ENCODE measurements at places on chromosomes 3 and 15. TPM values are rescaled to one million over a fixed set of nuclear protein-coding genes. Genes with fewer than 3 reads are reported as not detected.

FRMD5 gene
- total RNA-seq: not detected

ACSBG1 gene
- total RNA-seq: 137 TPM

ATP13A4 gene
- total RNA-seq: 30.7 TPM

CRABP1 gene
- 8.7 TPM for total RNA-seq

FANCD2 gene
- 12.4 TPM for total RNA-seq

SIDT1 gene
- total RNA-seq: 3.2 TPM

CAPN7 gene
- total RNA-seq: 42.8 TPM

GNAT1 gene
- not detected for total RNA-seq

DNA sequence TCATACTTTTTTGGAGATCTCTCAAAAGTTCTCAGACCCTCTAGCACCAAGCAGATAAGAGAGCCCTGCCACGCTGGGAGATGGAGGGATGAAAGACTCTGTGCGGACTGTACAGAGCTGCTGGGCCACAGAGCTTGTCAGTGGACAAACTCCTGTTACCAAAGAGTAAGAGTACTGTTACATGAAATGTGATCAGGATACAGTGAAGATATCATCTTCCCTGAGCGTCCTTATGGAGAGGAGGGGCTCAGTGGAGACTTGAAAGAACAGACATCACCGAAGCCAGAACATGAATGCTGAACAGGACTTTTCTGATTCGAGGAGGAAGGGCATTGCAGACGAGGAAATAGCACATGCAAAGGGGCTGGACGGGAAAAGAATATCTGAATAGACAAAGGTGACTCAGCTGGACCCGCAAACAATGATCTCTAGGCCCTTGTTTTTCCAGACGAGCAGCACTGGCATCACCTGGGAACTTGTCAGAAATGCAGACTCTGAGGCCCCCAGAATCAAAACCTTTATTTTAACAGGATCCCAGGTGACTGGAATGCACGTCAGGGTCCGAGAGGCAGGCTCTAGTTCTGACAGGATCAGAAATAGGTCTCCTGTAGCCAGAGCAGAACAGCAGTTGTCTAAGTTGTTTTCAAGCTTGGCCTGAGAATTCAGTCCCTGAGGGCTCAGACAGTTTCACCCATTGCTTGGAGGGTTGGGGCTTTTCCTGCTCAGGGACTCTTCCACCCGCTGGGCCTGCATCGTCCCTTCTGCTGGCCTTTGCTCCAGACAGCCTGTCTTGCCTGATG lies 277.9 kb downstream of the RPLP1 start:
- H3K27ac ChIP-seq: no peak overlapping the region
- no peak overlapping the region for H3K4me3 ChIP-seq

DNA sequence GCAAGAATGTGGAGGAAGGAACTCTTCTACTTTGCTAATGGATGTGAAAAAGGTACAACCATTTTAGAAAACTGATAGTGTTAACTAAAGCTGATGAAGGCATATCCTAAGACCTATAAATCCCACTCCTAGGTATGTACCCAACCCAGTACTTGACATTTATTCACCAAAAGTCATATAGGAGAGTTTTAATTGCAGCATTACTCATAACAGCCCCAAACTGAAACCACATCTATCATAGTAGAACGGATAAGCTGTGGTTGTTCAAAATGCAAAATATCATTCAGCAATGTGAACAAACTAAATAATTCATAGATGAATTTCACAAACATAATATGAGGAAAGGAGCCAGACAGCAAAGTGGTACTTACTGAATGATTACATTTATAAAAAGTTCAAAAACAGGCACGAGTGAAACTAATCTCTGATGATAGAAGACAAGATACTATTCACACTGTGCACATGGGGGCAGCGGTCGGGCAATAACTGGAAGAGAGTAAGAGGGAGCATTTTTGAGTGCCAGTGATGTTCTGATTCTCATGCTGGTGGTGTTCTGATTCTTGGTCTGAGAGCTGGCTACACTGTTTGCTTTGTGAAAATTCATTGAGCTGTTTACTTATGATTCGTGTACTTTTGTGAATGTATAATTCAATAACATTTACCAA lies 34.3 kb downstream of the GOLIM4 start:
- H3K4me1 ChIP-seq: peaks cover 9% of the 10 kb centered on the region
- no peaks in the 10 kb centered on the region for H3K27me3 ChIP-seq
- H3K36me3 ChIP-seq: no peaks in the 10 kb centered on the region
- no peak overlapping the region for H3K4me3 ChIP-seq

GRCh38 chr3:179292450-179292849 lies 30.4 kb upstream of the ZNF639 start:
- H3K36me3 ChIP-seq: no peaks in the 10 kb centered on the region
- no peak for DNase-seq
- H3K4me3 ChIP-seq: no peak overlapping the region

DNA sequence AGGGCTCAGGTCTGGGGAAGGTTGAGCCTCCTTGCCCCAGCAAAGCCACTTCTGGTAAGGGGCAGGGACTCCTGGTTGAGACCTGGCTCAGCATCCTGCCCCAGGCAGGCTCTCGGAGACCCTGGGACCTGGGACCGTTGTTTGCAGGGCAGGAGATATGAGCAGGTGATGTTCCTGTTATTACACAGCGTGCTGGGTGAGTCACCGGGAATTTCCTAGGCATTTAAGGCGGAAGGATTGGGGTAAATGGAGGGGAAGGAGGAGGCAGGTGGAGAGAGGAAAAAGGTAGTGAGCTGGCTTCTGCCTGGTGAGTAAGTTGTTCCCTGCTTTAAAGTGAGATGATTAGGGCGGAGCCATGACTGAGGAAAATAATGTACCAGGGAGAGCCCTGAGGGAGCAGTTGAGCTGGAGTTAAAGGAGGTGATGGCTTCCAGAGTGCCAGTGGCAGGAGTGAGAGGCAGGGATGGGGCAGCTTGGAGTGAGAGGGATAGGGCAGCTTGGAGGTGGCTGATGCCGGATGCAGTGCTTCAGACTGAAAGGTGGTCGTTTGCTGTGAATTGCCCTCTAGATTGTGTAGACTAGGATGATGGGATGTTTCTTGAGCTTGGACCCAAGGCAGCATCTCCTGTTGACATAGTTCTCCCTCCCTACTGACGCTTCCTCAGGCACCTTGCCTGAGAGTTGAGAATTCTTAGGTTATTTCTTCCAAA lies 79.4 kb downstream of the AAGAB start:
- H3K4me1 ChIP-seq: peaks cover 32% of the 10 kb centered on the region
- H3K36me3 ChIP-seq: peaks cover 31% of the 10 kb centered on the region
- H3K4me3 ChIP-seq: no peak overlapping the region
- DNase-seq: no peak
- no peaks in the 10 kb centered on the region for H3K27me3 ChIP-seq
- H3K27ac ChIP-seq: peak overlapping the region; percentile 58

GRCh38 chr3:193711166-193711485 lies 118.1 kb downstream of the OPA1 start:
- no peaks in the 10 kb centered on the region for H3K4me1 ChIP-seq
- H3K27ac ChIP-seq: no peak overlapping the region
- no peak overlapping the region for H3K4me3 ChIP-seq
- H3K36me3 ChIP-seq: no peaks in the 10 kb centered on the region

GRCh38 chr3:25784971-25785370 lies 1.7 kb upstream of the NGLY1 start:
- H3K27ac ChIP-seq: no peak overlapping the region
- no peaks in the 10 kb centered on the region for H3K27me3 ChIP-seq
- no peaks in the 10 kb centered on the region for H3K36me3 ChIP-seq
- DNase-seq: no peak

DNA sequence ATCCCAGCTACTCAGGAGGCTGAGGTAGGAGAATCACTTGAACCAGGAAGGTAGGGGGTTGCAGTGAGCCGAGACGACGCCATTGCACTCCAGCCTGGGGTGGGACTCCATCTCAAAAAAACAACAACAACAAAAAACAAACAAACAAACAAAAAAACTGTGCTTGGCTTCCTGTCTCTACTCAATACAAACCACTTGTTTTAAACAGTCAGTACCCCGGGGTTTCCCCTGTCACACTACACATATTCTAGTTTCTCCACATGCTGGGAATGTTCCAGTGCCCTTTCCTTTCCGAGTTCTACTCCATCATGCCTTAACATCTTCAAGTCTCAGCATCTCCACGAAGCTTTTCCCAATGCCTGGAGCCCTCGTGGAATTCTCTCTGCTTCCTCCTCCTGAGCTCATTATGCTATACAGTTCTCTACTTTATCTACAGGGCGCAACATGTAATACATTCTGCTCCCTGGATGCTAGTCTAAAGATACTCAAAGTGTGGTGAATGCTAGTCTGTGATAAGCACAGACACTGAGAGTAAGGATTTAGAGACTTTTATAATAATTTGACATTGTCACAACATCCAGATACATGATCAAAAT lies 7.8 kb downstream of the EMC3 start:
- peaks cover 56% of the 10 kb centered on the region for H3K4me1 ChIP-seq
- DNase-seq: no peak
- peaks cover 29% of the 10 kb centered on the region for H3K36me3 ChIP-seq
- H3K27me3 ChIP-seq: no peaks in the 10 kb centered on the region
- no peak overlapping the region for H3K4me3 ChIP-seq

DNA sequence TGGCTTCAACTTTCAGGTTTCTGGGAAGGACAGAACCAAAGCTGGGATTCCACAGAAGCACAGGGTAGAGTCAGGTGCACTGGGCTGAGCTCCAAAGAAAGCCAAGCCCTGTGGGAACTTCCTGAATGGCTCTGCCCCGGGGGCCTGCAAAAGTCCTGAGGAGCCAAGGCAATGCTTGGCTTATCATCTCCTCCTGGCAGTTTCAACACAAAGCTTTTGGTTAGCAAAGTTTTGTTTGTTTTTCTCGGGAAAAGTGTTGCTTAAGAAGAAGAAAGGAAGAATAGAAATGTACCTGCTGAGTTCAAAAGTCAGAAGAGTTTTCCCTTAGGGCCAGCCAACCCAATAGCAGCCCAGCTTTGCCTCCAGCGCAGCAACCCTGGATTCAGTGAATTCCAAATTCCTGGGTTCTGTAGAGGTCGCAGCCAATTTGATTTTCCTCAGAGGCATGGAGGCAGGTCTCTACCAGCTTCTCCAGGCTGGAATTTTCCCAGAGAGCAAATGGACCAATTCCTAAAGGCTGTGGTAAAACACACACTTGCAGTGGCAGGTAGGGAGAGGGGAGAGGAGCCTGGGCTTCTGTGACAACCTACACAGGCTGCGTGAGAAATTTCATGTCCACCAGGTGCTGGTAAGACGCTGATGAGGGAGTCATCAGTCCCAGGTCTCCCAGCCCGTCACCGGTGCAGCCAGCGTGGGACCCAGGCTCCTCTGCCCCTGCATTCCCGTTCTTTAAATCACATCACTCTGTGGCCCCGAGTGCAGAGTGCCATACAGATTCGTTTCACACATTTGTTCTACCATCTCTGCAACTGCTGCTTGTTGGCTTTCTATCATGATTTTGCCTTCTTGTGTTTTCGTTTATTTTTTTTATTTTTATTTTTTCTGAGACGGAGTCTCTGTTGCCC lies 54.3 kb upstream of the SNRPA1 start:
- no peak overlapping the region for H3K4me3 ChIP-seq
- H3K27ac ChIP-seq: no peak overlapping the region
- H3K4me1 ChIP-seq: peaks cover 11% of the 10 kb centered on the region
- H3K27me3 ChIP-seq: no peaks in the 10 kb centered on the region
- no peak for DNase-seq
